ENCODE measurements at places on chromosomes 3 and 15.

GRCh38 chr3:22269831-22270230 is 518.8 kb upstream of the ZNF385D start:
- no peak for DNase-seq

GRCh38 chr15:56736881-56737707 is 3.8 kb upstream of the ZNF280D start:
- no peak for DNase-seq

DNA sequence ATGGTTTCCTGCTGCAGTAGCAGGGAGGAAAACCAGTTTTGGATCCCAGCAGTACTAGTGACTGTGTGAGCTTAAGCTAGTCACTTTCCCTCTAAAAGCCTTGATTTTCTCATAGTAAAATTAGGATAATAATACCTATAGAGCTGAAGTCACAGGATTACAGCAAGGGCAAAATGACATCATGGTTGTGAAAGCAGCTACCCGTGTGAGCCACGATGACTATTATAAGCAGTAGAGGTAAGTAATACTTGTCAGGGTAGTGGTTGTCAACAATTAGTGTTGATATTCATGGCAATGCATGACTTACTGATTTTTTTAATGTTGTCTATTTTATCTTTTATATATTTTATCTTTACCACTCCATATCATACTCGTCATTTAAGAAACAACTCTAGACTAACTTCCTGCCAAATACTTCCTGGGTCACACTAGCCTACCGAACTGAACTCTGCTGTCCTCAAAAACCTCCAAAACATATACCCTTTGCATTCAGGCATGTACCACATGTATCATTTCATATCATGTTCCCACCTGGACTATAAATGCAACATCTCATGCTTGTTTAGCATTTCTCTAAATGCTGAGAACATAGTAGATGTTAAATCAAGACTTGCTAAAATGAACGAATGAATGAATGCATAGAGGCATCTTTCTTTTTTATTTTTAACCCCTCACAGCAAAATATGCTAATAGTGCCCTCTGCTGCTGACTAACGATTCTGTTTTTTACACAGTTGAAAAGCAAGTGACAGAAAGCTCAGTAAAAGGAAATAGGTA is 172.6 kb downstream of the P3H2 start:
- DNase-seq: peak; percentile 13

DNA sequence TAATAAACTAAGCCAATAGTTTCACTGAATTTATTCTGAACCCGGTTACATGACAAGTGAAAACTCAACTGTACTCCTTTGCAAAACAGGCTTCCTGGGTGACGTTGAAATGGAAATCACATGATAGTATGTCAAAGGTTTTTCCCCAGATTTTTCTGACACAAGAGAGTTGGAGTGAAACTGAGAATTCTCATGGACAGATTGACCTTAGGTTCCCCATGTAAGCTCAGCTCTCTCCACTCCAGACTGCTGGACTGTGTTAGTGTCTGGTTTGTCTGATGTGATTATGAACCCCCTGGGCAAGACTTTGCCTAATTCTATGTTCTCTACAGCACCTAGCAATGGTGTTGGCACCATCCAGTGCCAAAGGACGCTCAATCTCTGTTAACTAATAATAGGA is 219.7 kb upstream of the COL8A1 start:
- DNase-seq: no peak

DNA sequence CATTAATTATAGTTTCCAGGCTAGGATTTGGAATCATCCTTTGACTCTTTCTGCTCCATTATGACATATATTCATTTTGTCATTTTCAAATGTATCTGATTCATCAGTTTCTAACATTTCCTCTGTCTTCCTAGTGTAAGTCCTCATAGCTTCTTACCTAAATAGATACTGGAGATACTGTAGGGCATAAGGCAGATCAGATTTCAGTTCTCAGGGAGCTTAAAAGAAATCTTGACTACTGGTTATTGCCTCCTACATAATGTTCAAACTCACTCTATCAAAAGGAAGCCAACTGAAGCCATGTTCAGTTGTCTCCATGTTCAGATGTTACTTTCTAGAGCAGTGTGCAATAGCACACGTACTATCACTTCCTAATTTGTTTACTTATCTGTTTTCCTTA is 29.6 kb upstream of the CTDSPL2 start:
- no peak for DNase-seq

GRCh38 chr3:121724130-121724529 is 25.4 kb downstream of the GOLGB1 start:
- no peak for DNase-seq

- DNase-seq: no peak
Measured at GRCh38 chr15:25741256-25741580, 121.9 kb downstream of the ATP10A start.

- peak; percentile 41 for DNase-seq
Measured at GRCh38 chr15:35697549-35698299, 151.8 kb upstream of the DPH6 start.

GRCh38 chr15:29656636-29657475 is 165.4 kb downstream of the TJP1 start:
- DNase-seq: no peak

- DNase-seq: no peak
Measured at GRCh38 chr15:49827311-49827710, 206.5 kb downstream of the DTWD1 start.

DNA sequence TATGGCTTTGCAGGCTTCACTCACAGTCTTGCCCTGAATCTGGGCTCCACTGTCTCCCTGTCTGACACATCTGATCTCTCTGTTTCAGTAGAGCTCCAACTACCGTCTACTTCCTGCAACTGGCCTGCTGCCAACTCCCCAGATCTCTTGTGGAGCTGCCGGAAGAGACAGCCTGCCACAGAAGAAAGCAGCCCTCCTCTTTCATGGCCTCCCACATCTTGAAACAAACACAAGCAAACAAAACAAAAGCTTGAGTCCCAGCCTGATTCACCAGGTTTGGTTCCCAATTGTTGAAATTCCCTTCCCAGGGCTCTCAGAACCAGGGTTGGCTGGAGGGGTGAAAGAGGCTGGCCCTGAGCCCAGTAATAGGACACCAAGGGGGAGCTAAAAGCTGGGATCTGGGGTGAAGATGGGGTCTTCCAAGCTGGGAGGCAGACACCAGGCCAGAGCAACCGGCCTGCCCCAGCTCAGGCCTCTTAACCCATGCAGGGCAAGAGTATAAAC is 55.3 kb upstream of the CA12 start:
- DNase-seq: peak; percentile 75

DNA sequence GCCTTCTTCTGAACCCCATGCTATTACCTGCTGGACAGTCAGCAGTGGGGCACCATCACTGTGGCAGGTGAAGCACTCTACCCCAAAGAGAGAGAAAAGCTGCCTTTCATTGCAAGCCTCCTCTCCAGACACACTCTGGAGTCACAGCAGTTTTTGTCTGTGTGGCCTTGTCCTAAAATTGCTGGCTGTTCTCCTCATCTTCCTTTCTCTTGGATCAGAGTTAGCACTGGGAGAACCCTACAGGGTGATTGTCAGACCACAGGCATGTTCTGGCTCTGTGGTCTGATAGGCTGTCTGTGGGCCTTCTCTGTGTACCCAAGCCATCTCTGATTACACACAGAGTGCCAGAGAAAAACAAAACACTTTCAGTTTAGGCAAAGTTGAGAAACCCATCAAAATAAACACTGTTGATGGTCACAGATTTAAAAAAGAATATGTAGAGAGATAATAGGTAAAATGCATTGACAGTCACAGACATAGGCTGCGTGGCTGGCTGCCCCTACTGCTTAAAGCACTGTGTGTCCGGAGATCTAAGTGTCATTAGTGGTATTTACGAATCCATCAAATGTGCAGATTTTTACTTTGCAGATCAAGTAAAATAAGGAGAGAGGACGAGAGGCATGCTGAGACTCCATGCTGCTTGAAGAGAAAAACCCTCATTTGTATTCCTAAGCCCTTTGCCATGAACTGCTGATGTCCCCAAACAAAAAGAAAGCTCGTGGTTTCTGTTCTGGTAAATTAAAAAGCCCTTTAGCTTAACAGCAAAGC is 689.9 kb downstream of the TUSC7 start:
- DNase-seq: peak; percentile 47

- no peak for DNase-seq
Measured at GRCh38 chr3:134252766-134253165, 2.1 kb upstream of the RYK start.

DNA sequence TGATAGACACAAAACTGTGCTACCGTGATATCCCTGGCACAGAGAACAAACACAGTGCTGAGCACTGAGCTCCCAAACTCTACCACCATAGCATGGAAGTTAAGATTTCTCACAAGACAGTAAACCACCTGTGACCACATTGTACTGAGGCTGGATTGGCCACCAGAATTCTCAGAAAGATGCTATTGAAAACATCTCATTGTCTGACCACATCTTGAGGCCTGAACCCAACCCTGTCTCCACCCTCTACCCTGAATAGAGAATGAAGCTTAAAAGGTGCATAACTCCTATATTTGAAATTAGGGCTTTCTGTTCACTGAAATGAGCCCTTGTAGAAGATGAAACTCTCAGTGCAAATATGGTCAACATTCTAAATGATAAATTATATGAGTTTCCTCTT is 281.3 kb upstream of the NPAP1 start:
- no peak for DNase-seq

- no peak for DNase-seq
Measured at GRCh38 chr3:180698760-180699270, 19.5 kb upstream of the CCDC39 start.
